Trophoblast cell (in vitro differentiated cells and primary cell): ENCODE measurements at places on chromosomes 2 and 18.

GRCh38 chr2:201194097-201194496, 11.2 kb downstream of the CASP10 start:
- no peaks in the 10 kb centered on the region for H3K4me1 ChIP-seq
- no peaks in the 10 kb centered on the region for H3K27me3 ChIP-seq
- H3K27ac ChIP-seq: no peak overlapping the region
- DNase-seq: no peak

- H3K27ac ChIP-seq: no peak overlapping the region
- H3K36me3 ChIP-seq: no peaks in the 10 kb centered on the region
- H3K4me3 ChIP-seq: no peak overlapping the region
- H3K4me1 ChIP-seq: no peaks in the 10 kb centered on the region
These were observed 76.3 kb upstream of the GALNT3 start for GRCh38 chr2:165870346-165870745.

DNA sequence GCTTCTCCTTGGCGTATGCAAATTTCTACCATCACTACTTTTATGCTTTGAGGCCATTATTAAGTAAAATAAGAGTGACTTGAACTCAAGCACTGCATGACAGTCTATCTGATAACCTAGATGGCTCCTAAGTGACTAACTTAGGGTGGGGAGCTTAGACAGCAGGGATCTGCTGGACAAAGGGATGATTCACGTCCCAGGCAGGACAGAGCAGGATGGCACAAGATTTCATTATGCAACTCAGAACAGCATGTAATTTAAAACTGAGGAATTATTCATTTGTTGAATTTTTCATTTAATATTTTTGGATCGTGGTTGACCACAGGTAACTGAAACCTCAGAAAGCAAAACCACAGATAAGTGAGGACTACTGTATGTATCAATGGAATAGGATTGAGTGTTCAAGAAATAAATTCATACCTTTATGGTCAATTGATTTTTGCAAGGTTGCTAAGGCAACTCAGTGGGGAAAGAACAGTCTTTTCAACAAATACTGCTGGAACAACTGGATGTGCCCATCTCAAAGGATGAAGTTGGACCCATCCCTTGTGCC, 115.3 kb downstream of the MBD2 start:
- no peaks in the 10 kb centered on the region for H3K36me3 ChIP-seq
- no peak overlapping the region for H3K27ac ChIP-seq
- no peaks in the 10 kb centered on the region for H3K27me3 ChIP-seq
- H3K4me1 ChIP-seq: no peaks in the 10 kb centered on the region
- DNase-seq: peak; percentile 79

GRCh38 chr2:102801858-102802699, 40.2 kb downstream of the TMEM182 start:
- H3K27ac ChIP-seq: no peak overlapping the region
- H3K4me3 ChIP-seq: no peak overlapping the region
- no peaks in the 10 kb centered on the region for H3K27me3 ChIP-seq
- no peaks in the 10 kb centered on the region for H3K4me1 ChIP-seq
- DNase-seq: no peak
- H3K36me3 ChIP-seq: peaks cover 12% of the 10 kb centered on the region

DNA sequence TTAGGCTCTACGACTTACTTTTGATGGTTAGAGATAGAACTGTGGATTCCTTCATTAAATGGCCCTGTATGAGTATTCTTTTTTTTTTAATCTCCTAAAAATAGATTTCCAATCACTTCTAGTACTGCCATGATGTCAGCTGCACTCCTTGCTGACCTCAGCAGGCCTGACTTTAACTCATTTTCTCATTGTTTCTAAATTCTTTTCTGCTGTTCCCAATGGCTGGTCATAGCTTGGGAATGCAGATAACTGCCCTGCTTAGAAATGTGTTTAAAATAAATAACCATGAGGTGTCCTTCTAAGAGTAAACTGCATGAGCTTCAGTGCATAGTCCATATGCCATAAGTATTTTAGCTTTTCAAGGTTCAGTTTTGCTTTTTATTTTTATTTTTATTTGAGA, 15.7 kb downstream of the CCDC85A start:
- H3K4me1 ChIP-seq: peaks cover 4% of the 10 kb centered on the region
- no peak overlapping the region for H3K27ac ChIP-seq
- no peaks in the 10 kb centered on the region for H3K36me3 ChIP-seq

- H3K27me3 ChIP-seq: peaks cover 6% of the 10 kb centered on the region
- peak within 1 kb of the TSS; percentile 51 for H3K4me3 ChIP-seq
- H3K27ac ChIP-seq: no peak within 1 kb of the TSS
- peak; percentile 7 for DNase-seq
- H3K4me1 ChIP-seq: peaks cover 10% of the 10 kb centered on the region
These were observed at the start of gene STAT4 for GRCh38 chr2:191150600-191151330. Gene STAT4 (minus strand): TSS chr2:191150994. CDS start chr2:191148203, 2,791 bp downstream.

DNA sequence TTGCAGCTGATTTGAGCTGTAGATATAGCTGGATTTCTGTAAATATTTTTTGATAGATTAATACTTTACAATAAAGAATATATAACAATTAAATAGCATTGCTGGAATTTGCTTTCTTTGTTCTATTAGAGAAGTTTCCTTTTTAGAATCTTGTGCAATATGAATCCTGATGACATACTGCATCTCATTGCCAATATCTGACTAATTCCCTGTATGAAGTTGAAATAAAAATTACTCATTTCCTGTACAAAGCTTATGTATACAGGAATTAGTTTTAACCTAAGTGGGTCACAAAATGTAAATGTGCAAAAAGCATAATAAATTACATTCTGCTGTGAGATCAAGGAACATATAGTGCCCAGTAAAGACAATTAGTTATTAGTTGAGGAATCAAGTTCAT, 72.8 kb upstream of the TMEFF2 start:
- no peak overlapping the region for H3K4me3 ChIP-seq
- DNase-seq: no peak
- H3K27ac ChIP-seq: no peak overlapping the region
- H3K4me1 ChIP-seq: no peaks in the 10 kb centered on the region
- H3K27me3 ChIP-seq: no peaks in the 10 kb centered on the region

GRCh38 chr2:55776479-55776878, 82.8 kb upstream of the PNPT1 start:
- no peaks in the 10 kb centered on the region for H3K27me3 ChIP-seq
- H3K36me3 ChIP-seq: no peaks in the 10 kb centered on the region
- no peak overlapping the region for H3K27ac ChIP-seq

- no peaks in the 10 kb centered on the region for H3K36me3 ChIP-seq
- no peak overlapping the region for H3K27ac ChIP-seq
- no peaks in the 10 kb centered on the region for H3K27me3 ChIP-seq
- no peak for DNase-seq
- H3K4me1 ChIP-seq: no peaks in the 10 kb centered on the region
- H3K4me3 ChIP-seq: no peak overlapping the region
These were observed 250.6 kb downstream of the CD226 start for GRCh38 chr18:69697069-69697468.

DNA sequence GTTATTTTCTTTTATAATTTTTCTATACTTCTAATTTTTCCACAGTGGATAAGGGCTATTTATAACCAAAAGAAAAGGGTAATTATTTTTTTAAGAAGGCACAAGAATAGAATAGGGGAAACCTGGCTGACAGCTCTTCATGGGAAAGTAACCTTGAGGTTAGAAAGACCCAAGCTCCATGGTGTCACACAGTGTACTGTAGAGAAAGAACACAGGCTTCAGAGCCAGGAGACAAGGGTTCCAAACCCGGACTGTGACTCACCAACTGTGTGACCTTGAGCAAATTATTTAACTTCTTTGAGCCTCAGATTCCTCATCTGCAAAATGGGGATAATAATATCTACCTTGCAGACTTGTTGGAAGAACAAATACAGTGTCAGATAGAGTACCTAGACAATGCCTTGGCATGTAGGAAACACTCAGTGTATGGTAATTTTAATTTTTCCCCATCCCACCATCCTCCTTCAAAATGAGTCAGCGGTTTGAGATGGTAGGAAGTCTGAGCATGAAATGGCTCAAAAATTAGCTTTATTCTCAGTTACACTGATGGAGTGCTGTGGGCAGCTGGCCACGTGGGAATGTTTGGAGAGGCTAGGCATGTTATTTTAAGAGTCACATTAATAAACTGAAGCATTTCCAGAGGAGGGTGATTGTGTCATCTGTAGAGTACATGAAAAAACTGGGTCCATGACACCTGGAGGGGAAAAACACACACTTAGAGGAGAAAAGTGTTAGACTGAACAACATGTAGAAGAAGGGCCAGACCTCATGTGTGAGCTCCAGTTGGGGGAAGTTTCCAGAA, 36.7 kb downstream of the TMEM37 start:
- no peaks in the 10 kb centered on the region for H3K4me1 ChIP-seq
- H3K36me3 ChIP-seq: no peaks in the 10 kb centered on the region
- DNase-seq: peak; percentile 19
- no peaks in the 10 kb centered on the region for H3K27me3 ChIP-seq

DNA sequence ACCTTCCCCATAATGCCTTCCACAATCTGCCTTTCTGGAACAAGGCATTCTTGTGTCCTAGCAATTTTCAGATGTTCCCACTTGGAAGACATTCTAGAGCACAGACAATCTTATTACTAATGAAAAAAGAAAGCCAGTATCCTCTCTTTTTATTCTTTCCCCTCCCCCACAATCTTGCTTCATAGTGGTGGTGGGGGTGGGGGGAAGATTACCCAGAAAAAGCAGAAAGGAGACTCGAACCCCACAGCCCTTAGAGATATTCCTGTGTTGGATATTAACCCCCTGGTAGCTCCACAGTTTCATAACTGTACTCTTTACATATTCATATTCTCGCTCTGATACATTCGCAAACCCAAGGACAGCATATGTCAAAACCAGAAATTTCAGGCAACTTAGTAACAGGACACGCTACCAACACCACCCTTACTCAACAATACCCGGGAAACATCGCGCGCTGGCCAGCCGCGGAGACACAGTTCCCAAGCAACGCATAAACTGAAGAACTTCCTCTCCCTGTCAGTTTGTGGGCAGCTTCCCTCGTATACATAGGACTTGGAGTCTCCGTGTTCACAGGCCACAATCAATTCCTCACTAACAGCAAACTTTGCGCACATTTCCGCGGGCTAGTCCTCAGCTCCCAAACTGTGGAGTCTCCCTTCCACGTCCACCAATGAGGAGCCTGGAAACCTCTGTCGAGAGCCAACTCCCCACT, 793 bp downstream of the NR4A2 start:
- H3K27ac ChIP-seq: no peak overlapping the region
- peaks cover 9% of the 10 kb centered on the region for H3K4me1 ChIP-seq
- peak; percentile 78 for DNase-seq
- peaks cover 45% of the 10 kb centered on the region for H3K27me3 ChIP-seq
- H3K4me3 ChIP-seq: peak overlapping the region; percentile 75

DNA sequence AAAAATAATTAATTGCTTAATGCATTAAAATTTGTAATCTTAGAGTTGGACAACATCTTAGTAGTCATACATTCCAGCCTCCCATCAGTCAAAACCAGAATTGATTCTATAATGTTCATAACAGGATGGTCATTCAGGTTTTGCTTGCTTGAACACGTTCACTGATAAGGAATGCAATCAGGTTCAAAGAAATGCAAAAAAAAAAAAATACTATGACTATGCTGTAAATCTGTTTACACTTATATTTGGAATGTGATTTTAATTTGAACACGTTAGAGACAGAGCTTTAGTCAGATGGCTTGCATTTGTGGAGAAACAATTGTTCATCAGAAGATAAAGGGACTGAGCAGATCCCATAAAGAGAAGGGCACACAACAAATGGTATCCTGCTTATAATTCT, 131.3 kb upstream of the UNC80 start:
- peak; percentile 11 for DNase-seq
- no peak overlapping the region for H3K4me3 ChIP-seq
- H3K27ac ChIP-seq: no peak overlapping the region
- no peaks in the 10 kb centered on the region for H3K36me3 ChIP-seq

DNA sequence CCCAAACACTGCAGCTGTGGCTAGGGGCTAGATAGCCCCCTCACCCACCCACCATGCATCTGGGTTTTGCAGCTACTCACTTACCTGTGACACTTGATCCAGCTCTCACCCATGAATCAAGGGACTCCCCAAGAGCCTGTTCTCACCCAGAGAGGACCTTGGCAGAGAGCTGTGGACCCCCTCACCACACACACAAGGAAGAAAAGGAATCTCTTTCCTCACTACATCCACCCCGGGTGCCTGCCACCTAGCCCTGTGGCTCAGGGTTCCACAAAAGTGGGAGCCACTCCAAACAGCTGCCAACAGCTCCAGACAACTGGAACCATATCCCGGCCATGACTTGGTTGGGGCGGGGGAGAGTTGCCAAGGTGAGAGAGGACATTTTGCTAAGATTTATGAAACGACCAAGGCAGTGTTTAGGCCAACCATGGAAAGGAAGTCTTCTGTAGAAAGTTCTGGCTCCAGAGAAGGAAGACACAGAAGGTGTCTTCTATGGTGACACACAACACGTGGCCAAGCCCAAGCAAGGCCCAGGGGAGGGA, 522.1 kb upstream of the RAB6C start:
- no peak for DNase-seq
- no peak overlapping the region for H3K27ac ChIP-seq
- H3K27me3 ChIP-seq: no peaks in the 10 kb centered on the region

GRCh38 chr2:108351889-108352288, 25.9 kb upstream of the SULT1C4 start:
- no peak overlapping the region for H3K4me3 ChIP-seq
- no peaks in the 10 kb centered on the region for H3K27me3 ChIP-seq
- no peak overlapping the region for H3K27ac ChIP-seq
- H3K36me3 ChIP-seq: no peaks in the 10 kb centered on the region
- no peak for DNase-seq

- DNase-seq: no peak
- H3K27me3 ChIP-seq: no peaks in the 10 kb centered on the region
- H3K36me3 ChIP-seq: peaks cover 10% of the 10 kb centered on the region
- H3K27ac ChIP-seq: no peak overlapping the region
These were observed 50.7 kb downstream of the EIPR1 start for GRCh38 chr2:3326871-3327270.

GRCh38 chr2:45935791-45936622, 284.5 kb downstream of the PRKCE start:
- H3K36me3 ChIP-seq: no peaks in the 10 kb centered on the region
- H3K27me3 ChIP-seq: no peaks in the 10 kb centered on the region
- DNase-seq: peak; percentile 91
- no peak overlapping the region for H3K4me3 ChIP-seq
- peaks cover 17% of the 10 kb centered on the region for H3K4me1 ChIP-seq
- no peak overlapping the region for H3K27ac ChIP-seq

GRCh38 chr2:218962859-218963492, 3.5 kb downstream of the CDK5R2 start:
- peaks cover 37% of the 10 kb centered on the region for H3K27me3 ChIP-seq
- H3K27ac ChIP-seq: no peak overlapping the region
- peaks cover 12% of the 10 kb centered on the region for H3K4me1 ChIP-seq

DNA sequence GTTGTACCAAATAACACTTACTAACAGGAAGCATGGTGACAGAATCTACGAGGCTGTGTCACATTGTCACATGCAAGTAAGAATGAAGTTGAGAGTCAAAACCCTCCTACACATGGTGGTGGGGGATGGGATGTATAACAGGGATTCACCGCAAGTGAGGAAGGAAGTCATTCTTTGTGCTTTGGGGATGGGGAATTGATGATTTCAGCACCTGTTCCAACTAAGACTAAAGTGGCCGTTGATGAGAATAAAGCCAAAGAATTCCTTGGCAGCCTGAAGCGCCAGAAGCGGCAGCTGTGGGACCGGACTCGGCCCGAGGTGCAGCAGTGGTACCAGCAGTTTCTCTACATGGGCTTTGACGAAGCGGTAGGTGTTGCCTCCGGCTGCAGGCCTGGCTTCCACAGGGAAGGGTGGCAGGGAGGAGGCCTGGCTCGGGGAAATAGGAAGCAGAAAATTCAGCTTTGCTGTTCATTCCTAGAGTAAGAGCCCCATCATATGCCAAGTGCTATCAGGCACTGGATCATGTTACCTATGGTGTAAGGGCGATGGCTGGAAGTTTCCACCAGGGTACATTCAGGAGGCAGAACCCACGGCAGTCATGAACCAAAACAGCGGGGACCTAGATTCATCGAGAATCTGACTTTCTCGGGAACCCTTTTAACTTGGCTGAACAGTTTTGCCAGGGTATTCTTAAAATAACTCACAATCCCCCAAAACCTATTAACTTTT, 120.3 kb downstream of the UXS1 start:
- H3K4me1 ChIP-seq: no peaks in the 10 kb centered on the region
- peak; percentile 42 for DNase-seq
- no peak overlapping the region for H3K4me3 ChIP-seq
